ENCODE measurements at places on chromosomes 1 and 21.

GRCh38 chr1:109717729-109718128 lies 5.7 kb downstream of the GSTM5 start:
- DNase-seq = no peak

DNA sequence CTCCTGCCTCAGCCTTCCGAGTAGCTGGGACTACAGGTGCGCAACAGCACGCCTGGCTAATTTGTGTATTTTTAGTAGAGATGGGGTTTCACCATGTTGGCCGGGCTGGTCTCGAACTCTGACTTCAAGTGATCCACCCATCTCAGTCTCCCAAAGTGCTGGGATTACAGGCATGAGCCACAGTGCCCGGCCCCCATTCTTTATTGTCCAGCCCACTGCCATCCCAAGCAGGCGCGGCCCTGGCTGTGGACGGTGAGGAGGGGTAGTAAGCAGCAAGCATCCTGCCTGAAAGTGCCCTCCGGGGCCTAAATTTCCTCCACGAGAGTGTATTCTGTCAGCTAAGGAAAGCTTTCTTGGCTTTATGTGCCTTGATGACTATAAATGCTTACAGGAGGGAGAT lies 113.2 kb upstream of the CSF3R start:
- no peak for DNase-seq

GRCh38 chr1:41720861-41721410 lies 197.8 kb downstream of the HIVEP3 start:
- no peak for DNase-seq

DNA sequence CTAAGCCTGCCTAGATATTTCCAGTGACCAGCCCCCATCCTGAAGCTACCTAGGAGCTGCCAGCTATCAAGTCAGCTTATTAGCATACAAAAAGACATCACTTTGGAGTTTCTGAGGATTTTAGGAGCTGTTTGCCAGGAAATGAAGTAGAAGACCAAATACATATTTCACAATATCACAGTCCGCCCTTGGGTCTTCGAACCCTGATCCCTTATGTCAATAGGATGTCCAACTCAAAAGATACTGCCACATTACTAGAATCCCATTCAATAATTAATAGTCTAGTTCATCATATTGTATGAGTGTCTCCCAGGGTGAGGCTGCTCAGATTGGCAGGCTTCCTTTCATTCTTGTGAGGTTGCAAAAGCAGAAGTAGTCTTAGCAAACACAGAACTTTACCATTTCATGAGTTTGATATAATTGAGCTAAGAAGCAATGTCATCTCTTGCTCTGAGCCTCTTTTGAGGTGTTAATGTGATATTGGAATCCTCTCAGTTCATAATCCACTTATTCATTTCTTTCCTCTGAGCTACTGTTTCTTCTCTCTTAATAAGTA lies 13.6 kb downstream of the IPO9 start:
- DNase-seq = no peak

DNA sequence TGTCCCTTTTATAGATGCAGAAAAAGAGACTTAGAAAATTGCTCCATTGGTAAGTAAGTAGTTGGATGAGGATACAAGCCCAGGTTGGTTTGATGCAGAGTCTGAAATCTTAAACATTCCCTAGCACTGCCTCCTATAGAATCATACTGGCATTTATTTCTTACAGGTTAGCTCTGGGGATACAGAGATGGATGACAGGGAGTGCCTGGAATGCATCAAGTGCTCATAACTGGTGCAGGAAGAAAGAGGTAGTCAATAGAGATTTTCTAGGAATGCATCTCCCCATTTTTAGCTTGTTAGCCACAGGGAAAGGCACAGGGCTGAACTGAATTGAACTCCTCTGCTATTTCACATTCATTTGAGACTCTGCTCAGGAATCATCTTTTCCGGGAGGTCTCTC lies 269.0 kb upstream of the USP24 start:
- no peak for DNase-seq

GRCh38 chr1:30768830-30769718 lies 11.5 kb upstream of the LAPTM5 start:
- DNase-seq = no peak

DNA sequence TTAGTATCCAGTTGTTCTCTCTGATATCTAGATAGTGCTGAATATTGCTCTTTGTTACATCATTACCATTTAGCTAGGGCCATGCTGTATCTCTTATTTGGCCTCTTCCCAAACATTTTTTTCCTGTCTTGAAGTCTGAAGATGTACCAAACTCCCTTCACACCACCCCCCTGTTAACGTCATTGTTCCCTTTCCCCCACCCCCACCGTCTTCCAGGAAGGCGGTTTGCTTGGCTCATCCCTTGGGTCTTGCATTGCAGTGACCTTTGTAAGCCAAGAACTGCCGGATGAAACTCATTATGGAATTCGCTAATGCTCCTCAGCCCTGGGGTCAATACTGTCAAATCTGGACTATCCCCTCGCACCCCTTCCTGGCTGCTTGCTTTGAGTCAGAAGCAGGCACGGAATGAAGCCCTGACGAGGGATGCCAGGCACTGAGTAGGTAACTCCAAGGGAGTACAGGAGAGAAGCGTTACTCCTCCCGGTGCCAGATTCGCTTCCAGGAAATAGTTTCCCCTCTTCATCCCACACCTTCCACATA lies 283.1 kb downstream of the TM2D1 start:
- no peak for DNase-seq

- DNase-seq = peak; percentile 53
These were observed 6.2 kb downstream of the PROX1 start for GRCh38 chr1:213993929-213994328.

DNA sequence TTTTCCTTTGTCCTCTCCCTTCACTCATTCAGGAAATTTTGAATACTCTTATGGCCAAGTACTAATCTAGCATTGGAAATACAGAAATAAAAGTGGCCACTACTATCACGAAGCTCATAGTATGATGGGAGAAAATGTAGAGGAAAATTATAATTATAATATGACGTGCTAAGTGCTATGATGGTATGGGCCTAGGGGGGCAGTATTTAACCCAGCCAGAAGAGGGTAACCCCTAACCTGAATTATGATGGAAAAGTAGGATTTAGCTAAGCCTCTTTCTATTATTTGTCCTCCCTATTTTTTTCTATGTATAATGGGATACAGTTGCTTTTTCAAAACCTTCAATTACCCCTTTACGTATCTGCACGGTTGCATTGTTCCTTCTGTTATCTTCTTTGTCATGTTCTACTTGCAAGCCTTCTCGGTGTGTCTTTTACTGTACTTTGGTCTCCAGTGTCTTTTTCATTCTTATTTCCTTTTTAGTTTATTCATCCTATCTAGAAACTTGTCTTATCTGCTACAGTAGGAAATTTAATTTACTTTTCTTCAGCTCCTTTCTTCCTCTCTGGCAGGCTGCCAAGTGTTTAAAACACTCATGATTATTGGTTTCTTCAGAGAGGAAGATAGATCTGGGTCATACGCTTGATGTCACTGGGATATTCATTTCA lies 88.8 kb upstream of the GPR52 start:
- no peak for DNase-seq

GRCh38 chr1:116540088-116540487 lies 30.7 kb downstream of the CD58 start:
- DNase-seq = no peak

- DNase-seq = no peak
These were observed 142.1 kb downstream of the RYR2 start for GRCh38 chr1:237183963-237184540.

GRCh38 chr1:117925981-117926380 lies 3.4 kb downstream of the GDAP2 start:
- no peak for DNase-seq

- DNase-seq = no peak
These were observed 189.4 kb downstream of the GRIK3 start for GRCh38 chr1:36844917-36845316.

DNA sequence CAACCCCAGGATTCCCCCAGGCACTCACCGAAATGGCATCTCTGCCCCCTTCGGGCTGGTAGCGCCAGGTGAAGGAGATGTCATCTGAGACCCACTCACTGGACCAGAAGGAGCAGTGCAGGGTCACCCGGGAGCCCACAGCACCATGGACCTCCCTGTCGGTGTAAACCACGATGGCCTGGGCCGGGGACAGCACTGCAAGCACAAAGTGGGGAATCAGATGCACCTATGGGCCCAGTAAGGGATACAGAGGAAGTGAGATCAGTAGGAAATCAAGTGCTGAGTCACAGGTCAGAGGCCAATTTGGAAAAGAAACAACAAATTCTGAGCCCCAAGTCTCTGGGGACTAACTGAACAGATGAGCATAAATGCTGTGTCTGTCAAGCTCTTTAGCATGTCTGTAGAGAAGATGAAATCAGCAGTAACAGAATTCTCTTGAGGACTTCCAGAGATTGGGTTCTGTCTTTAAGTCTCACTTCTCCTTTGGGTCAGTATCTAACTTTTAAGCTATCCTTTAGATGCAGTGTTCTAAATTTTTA lies 2.5 kb downstream of the MPZ start:
- peak; percentile 3 for DNase-seq

DNA sequence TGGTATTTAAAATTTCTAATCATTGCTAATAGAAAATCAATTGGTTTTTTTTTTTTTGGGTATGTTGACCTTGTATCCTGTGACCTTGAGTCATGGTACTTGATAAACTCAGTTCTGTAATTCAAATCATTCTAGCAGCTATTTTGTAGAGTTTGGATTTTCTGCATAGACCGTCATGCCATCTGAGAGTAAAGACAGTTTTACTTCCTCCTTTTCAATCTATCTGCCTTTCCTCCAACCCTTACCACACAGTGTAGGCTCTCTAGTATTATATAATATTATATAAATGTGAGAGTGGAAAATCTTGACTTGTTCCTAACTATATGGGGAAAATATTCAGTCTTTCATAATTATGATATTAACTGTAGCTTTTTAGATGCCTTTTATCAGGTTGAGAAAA lies 7.0 kb downstream of the TDRD5 start:
- no peak for DNase-seq

GRCh38 chr1:232621050-232621449 lies 8.9 kb downstream of the SIPA1L2 start:
- DNase-seq = no peak

DNA sequence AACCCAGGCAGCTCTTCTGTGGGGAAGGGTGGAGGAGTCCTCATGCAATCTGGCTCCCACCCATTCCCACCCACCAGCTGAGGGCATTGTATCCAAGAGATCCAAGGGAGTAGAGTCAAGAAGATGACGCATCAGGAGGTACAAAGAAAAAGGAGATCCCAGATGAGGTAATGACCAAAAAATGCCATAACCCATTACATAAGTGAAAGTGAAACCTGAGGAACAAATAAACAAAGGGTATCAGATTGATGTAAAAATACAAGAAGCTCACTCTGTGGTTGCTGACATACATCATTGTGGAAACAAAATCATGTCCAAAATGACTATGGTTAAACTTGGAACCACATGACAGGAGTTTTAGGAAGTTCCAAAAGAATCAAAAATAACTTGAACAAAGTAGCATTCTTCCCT lies 42.5 kb downstream of the CCN1 start:
- no peak for DNase-seq

DNA sequence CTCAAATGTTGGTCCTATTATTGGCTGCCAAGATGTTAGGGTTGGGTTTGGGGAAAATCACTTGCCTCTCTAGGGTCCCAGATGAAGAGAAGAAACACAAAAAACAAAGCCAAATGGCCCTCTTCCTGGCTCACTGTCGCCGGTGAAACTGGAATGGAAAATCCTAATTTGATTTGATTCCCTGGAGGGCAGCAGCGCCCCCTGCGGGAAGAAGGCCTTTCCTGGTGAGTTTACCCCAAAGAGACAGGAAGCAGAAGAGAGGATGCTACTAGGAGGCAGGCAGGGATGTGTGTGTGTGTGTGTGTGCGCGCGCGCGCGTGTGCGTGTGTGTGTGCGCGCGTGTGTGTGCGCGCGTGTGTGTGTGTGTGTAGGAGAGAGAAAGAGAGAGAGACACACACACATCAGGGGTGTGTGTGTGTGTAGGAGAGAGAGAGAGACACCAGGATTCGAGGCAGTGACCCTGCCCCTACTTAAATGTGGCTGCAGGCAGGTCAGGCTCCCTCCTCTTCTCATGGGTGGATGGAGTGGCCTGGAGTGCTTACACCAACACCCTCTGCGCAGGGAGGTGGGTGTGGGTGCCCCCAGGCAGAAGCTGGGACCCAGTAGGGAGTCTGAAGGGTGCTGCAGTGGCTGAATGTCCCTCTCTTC lies 3.1 kb upstream of the SELENON start:
- peak; percentile 79 for DNase-seq

DNA sequence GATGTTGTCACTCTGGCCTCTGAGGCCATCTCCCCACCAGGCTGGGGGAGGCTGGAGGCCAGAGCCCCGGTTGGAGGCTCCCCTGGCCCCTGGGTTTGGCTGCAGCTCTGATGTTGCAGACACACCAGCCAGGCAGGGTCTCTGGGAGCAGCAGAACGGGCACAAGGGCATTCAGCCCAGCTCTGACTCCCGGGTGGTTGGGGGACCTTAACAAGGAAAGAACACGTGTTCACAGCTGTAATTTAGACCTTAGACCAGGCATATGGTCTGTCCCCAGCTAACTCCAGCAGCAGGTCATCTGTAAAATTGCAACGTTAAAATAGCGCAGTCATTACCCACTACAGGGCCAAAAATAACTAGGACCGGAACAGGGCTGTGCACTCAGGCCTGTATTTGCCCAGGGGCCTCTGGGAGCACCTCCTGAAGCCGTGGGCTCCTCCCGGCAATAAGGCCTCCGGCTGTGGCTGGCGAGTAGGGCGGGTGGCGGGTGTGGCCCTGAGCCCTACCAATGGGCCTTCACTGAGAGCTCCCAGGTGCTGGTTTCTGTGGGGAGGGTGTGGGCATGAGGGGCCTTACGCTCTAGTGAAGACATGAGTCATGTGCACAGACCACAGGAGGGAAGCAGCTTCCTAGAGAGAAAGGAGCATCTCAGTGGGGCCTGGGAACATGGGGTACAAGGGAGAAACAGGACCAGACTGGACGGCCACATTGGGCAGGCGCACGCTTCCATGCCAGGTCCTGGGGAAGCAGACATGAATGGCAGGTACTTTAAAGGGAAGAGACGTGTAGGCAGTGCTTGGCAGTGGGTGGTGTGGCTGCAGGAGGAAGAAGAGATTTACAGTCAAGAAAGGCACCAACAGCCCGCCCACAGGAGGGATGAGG lies 6.1 kb downstream of the LDLRAP1 start:
- DNase-seq = peak; percentile 67

DNA sequence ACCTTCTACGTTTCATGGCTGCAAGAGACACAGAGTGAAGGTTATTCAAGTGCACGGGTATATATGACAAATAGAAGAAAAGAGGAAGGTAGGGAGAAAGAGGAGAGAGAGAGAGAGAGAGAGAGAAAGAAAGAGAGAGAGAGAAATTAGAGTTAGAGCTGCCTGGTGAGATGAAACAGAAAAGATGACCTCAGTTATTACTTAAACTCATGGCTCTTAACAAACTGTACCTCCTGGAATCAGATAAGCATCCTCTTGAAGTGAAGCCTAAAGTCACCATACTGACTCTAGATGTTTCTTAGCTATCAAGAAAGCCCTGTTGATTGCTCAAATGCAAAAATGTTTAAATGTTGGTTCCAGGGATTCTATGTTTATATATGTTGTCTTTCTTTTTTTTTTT lies 597.7 kb upstream of the ZP4 start:
- DNase-seq = no peak

Data from G401 (cell line).